Left lung (tissue), 14 donors: ENCODE measurements at places on chromosomes 7 and 10. TPM values are rescaled to one million over a fixed set of nuclear protein-coding genes. Genes with fewer than 3 reads are reported as not detected.
A peak's percentile ranks its signal among the peaks of the same experiment; 100 is the strongest.

GRCh38 chr7:114653364-114654088, 238.9 kb downstream of the FOXP2 start:
- no peak for DNase-seq

Gene DGKI
- total RNA-seq = 1.4 TPM

GRCh38 chr7:28615091-28615490, 202.8 kb downstream of the CREB5 start:
- DNase-seq = no peak

Gene TMEM243
- total RNA-seq = 59.8 TPM

- DNase-seq = no peak
Observed at GRCh38 chr7:50151001-50151400, 58.0 kb upstream of the ZPBP start.

Gene LRIT1
- total RNA-seq = not detected

GRCh38 chr10:122710576-122710975, 10.9 kb upstream of the C10orf120 start:
- no peak for DNase-seq

- DNase-seq = no peak
Observed at GRCh38 chr7:2213551-2214215, 19.1 kb downstream of the MAD1L1 start.

Gene ADRB1
- total RNA-seq = 11.7 TPM

Gene AMPH
- 0.90 TPM for total RNA-seq

Gene PAX2
- not detected for total RNA-seq

Gene AUTS2
- 40.4 TPM for total RNA-seq

GRCh38 chr7:25780904-25781303, 371.1 kb upstream of the NFE2L3 start:
- DNase-seq = no peak

GRCh38 chr7:108253275-108254044, 123.3 kb upstream of the LAMB4 start:
- DNase-seq = no peak

DNA sequence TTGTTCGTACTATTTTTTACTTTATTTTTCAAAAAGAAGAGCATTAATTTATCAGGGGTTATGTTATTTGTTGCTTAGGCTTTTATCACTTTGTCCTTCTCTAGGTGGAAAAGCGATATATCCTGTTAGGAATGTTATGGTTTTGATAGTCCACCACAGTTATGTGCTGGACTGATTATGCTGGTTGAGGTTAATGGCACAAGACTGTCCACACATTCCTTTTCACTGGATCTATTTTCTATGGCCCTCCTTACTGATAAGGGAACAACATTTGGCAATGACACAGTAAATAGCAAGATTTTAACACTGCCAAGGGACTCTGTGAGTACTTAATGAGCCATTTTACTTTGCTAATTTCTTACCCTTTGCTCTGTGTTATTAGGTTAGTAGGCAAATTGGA, 1212.3 kb downstream of the NXPH1 start:
- DNase-seq = no peak

Gene RBP3
- not detected for total RNA-seq

Gene RADIL
- total RNA-seq = 8.0 TPM

GRCh38 chr10:95404462-95404858, 113.7 kb upstream of the PDLIM1 start:
- DNase-seq = no peak

Gene ANKMY2
- 12.2 TPM for total RNA-seq

DNA sequence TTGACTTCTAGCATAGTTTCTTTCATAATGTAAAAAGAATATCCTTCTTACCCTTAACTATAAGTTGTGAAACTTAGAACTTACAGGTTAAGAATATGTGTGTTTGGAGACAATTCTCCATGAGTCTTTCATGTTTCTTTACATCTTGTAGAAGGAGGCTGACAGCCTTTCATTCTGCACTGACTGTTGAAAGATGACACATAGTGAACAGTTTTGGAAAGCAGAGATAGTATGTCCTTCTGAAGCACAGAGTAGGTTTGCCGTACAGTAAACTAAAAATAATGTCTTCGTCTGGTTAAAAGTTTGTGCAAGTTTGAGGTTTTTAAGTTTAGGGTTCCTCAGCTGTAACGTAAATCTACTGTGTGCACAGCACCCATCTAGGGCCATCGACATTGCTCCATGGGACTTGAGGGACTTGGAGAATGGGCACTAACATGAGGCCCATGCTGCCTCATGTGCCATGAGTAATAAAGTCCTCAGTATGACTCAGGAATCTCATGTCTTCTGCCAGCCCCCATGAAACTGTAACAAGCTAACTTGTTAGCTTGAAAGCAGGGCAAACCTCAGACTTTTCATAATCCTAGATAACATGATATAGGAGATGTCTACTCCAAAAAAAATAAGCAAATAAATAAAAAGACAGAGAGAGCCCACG, 24.5 kb upstream of the ELAPOR2 start:
- DNase-seq = no peak

GRCh38 chr7:156437021-156437614, 203.5 kb upstream of the RNF32 start:
- DNase-seq = no peak

- DNase-seq = no peak
Observed at GRCh38 chr10:89355394-89355931, 22.4 kb upstream of the IFIT1B start.

GRCh38 chr7:2468227-2468626, 8.0 kb downstream of the GRIFIN start:
- no peak for DNase-seq

- no peak for DNase-seq
Observed at GRCh38 chr7:29285444-29285793, 90.8 kb downstream of the CHN2 start.

DNA sequence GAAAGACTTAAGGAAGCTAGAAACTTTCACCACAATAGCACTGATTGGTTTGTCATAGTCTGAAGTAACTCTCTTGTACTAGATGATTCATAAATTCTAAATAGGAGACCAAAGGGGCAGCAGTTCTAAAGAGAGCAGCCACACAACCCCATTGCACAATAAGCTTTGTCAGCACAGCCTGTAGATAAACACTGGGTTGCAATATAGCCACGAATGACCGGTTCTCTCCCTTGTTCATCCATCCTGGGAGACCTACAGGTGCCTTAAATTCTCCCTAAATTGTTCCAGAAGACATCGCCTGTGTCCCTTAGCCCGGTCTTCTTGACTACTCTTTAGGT, 167.0 kb downstream of the SNX13 start:
- DNase-seq = peak; percentile 46

Gene DLD
- total RNA-seq = 61.1 TPM

Gene CABCOCO1
- 3.4 TPM for total RNA-seq

- DNase-seq = no peak
Observed at GRCh38 chr7:12030116-12030515, 181.0 kb upstream of the TMEM106B start.

DNA sequence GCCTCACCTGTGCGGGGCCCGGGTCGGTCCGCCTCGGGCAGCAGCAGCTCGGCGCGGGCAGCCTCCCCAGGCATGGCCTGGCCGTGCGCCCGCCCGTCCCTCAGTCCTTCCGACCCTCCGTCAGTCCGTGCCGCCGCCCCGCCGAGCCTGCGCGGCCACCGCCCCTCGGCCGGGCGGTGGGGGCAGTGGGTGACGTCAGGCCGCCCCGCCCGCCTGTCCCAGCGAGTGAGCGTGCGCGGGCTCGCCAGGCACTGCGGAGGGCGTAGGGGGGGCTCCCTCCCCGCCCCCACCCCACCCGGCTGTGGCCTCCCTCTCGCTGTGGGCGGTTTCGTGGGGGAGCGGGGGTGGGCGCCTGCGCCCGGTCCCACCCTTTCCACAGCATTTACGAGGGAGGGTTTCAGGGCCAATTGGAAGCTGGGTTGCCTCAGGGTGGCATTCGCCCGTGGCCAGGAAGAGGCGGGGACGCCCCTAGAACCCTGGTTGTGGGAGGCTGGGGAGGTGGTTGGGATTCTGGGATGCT, at the start of gene NACAD:
Gene NACAD, minus strand, starts transcription at position 149 of the 520 bp plus-strand sequence. Its CDS starts 75 bp downstream, at position 74.
- DNase-seq = peak; percentile 66

GRCh38 chr7:151706277-151707104, 170.4 kb downstream of the PRKAG2 start:
- peak; percentile 54 for DNase-seq

Gene MYO3A
- 1.0 TPM for total RNA-seq

DNA sequence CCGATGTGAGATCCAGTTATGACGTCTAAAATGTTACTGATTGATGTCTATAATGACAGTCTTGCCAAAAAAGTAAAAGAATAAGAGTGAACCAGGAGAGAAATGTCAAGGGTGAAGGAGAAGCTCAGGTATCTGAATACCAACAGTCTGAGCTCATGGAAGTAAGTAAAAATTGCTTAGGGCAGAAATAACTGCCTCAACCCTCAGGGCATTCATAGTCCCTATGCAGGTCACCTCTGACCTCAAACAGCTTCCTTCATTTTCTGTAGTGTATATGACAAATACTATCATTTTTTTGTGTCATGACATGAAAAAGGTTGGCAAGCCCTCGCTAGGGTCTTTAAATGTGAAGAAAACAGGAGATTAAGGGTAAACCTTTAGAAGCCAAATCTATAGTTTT, 41.0 kb upstream of the MRPS16 start:
- DNase-seq = no peak

Gene UNCX
- not detected for total RNA-seq

Gene NT5C3A
- total RNA-seq = 26.5 TPM

GRCh38 chr7:155764438-155764793, 47.8 kb downstream of the SHH start:
- peak; percentile 44 for DNase-seq

- no peak for DNase-seq
Observed at GRCh38 chr7:157481389-157481788, 144.6 kb downstream of the DNAJB6 start.

- no peak for DNase-seq
Observed at GRCh38 chr10:12349629-12350166, 351 bp downstream of the CAMK1D start.

- DNase-seq = peak; percentile 79
Observed at GRCh38 chr10:101000915-101001658, 1.5 kb downstream of the LZTS2 start.

Gene PLXDC2
- 107 TPM for total RNA-seq

GRCh38 chr10:98055841-98056516, 25.6 kb upstream of the CRTAC1 start:
- DNase-seq = peak; percentile 48

Gene NOC3L
- 13.7 TPM for total RNA-seq

- no peak for DNase-seq
Observed at GRCh38 chr10:46006219-46006618, 24.2 kb downstream of the NCOA4 start.

- DNase-seq = no peak
Observed at GRCh38 chr10:29608062-29608461, 26.7 kb downstream of the SVIL start.

Gene MYO1G
- total RNA-seq = 40.9 TPM

GRCh38 chr10:18542832-18543231, 108.6 kb downstream of the NSUN6 start:
- DNase-seq = no peak

DNA sequence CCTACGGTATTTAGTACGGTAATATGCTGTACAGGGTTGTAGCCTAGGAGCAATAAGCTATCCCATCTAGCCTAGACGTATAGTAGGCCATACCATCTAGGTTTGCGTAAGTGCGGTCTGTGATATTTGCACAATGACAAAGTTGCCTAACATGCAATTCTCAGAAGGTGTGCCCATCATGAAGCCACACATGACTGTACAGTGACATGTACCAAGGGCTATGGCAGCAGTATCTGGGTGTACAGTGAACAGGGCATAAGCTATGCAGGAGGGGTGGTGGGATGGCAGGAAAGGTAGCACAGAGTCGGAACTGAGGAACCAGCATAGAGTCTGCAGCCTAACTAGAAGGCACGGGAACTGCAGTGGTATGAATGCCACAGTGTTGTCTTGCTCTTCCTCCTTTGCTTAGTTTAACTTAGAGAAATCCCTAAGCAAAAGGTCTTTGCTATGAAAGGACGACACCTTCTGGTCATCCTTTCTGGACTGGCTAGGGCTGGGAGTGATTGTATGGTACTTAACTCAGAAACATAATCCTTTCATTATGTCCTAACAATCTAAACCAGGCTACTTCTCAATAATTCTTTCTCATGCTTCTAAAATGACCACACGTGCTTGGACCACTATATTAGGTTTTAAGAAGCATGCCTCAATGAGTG, 93.5 kb downstream of the DYNC1I1 start:
- no peak for DNase-seq
